ENCODE measurements at places on chromosomes 4 and X.

- DNase-seq, result no peak
Measured at GRCh38 chr4:22072240-22072639, 123.7 kb upstream of the KCNIP4 start.

- DNase-seq, result peak; percentile 14
Measured at GRCh38 chr4:164779811-164780216, 25.9 kb downstream of the SMIM31 start.

- DNase-seq, result no peak
Measured at GRCh38 chr4:53365121-53365485, 758 bp downstream of the SCFD2 start.

- no peak for DNase-seq
Measured at GRCh38 chrX:14017399-14017798, 12.3 kb downstream of the GEMIN8 start.

DNA sequence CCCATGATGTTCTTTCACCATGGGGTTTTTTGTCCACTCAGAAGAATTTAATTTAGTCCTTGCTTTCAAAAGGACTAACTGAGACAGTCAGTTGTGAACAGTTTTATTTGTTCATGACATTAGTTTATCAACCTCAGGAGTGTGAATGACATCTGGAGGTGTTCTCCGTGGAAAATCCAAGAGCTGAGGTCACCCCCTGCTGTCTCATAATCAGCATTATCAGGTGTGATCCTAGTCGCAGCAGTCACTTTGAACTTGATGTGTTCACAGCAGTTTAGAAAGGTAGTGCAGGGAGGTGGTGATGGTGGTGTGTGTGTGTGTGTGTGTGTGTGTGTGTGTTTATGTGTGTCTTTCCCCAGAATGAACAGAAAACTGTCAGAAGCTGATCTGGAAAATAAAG lies 1760.8 kb upstream of the PCDH10 start:
- no peak for DNase-seq

DNA sequence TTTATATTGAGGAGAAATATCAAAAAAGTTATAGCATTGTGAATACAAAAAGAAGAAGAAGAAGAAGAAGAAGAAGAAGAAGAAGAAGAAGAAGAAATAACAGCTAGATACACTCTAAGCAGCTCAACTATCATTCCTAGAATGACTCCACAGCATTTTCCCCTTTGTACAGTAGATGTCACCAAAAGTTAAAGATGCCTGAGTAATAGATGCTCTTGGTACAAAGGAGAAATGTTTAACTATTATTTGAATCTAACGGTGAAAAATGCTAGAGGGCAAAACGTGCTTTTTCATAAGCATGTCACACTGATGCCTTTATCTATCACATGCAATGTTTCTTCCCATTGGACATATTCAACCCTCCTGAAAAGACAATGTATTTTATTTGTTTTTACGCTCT lies 178.4 kb upstream of the GPRIN3 start:
- no peak for DNase-seq

- DNase-seq, result no peak
Measured at GRCh38 chrX:50456712-50457484, 13.7 kb downstream of the DGKK start.

DNA sequence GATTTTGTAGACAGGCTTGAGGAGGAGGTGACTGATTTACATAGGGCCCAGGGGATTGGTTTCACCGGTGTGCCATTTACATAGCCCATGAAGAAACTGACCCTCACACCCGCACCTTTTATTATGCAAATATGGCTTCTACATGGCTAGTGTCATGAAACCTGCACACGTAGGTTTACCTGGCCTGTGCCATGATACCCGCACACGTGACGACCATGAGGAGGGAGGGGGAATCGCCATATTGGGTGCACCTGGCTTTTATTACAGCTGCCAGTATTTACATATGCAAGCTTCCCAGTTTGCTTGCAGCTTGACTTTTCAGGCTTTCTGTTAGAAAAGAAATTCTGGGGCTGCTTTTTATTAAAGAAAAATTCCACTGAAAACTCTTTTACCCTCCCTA lies 359.7 kb downstream of the ADAM29 start:
- no peak for DNase-seq

GRCh38 chr4:8744083-8744805 lies 127.4 kb downstream of the HMX1 start:
- no peak for DNase-seq

DNA sequence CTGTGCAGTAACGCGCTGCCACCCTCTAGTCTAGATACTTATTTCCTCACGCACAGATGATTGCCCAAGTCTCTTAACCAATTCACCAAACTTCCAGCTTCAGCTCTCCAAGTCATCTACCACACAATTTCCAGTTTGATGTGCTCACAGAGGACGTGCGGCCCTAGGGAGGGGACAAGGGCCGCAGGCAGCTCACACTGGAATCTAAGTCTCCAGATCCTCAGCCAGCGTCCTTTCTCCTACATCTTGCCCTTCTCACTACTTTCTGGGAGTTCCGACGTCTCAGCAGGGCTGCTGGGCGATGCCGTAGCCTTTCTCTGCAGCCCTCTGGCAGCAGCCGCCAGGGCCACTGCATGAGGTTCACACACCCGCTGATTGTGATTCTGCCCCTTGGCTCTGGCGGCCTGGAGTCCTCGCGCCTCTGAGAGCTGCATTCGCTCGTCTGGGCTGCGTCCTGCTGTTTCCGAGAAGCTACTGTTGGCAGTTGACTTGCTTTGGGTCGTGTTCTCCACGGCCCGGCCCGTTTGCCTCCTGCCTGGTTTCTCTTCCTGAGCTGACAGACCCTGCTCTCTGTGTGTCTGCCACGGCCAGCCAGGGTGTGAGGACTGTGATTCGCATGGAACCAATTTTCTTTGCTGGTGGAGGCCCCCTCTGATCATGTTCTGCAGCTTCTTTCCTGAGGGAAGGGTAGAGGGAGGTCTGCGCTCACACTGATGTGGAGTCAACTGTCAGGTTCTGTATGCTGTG lies 14.1 kb upstream of the TMEM131L start:
- no peak for DNase-seq

- DNase-seq, result no peak
Measured at GRCh38 chr4:10243856-10244255, 127.3 kb upstream of the WDR1 start.

GRCh38 chr4:141871086-141871770 lies 234.8 kb downstream of the IL15 start:
- DNase-seq, result no peak

DNA sequence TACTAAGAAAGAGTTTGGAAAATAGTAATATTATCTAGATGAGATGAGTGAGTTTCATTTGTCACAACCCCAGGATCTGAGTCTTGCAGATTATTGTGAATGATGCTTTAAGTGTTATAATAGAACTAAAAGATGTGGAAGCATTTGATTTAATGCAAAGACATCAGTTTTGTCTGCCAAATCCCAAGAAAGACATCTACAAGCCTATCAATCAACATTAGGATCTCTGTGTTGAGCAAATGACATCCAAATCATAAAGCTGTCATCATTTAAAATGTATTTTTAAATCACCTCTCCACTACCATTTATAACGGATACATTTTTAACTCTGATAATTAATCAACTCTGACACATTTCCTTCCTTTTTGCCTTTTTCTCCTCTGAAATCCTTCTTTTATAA lies 310.8 kb upstream of the SLIT2 start:
- no peak for DNase-seq

GRCh38 chr4:64781737-64782326 lies 372.6 kb upstream of the TECRL start:
- DNase-seq, result no peak

DNA sequence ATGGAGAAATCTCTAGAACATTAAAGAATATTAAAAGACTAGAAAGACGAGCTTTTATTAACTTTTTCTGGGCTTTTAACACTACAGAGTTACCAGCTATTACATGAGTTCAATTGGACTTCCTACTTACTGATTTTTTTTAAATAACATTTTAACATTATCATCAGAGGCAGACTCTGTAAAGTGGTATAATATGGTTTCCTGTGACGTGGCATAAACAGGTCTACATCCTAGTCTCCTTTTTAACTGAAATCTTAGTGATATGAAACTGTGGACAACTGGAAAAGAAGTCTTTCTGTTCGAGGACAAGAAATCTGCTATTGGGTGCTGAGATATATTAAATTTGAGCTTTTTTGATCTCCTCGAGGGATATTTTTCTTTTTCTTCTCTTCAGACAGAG lies 48.7 kb upstream of the ABCG2 start:
- DNase-seq, result no peak

DNA sequence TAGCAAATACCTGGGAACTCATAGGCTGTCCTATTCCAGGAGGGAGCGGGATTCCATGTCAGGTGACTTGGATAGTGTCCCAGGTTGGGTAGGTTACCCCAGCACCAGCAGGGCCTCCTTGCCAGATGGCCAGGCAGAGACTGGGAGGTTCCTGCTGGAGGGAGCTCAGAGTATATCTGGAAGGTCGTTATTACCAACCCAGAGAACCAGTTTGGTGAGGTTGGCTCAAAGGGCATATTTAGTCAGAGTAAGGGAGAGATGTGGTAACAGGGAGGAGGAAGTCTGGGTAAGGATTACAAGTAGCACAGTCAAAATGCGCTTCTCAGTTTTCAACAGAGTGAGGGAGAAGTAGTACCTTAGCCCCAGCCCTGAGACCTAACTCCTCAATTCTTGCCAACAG lies 53.3 kb upstream of the LNX1 start:
- DNase-seq, result no peak
